ENCODE measurements at places on chromosomes 2 and 18. TPM values are rescaled to one million over a fixed set of nuclear protein-coding genes. Genes with fewer than 3 reads are reported as not detected.
A peak's percentile ranks its signal among the peaks of the same experiment; 100 is the strongest.

DNA sequence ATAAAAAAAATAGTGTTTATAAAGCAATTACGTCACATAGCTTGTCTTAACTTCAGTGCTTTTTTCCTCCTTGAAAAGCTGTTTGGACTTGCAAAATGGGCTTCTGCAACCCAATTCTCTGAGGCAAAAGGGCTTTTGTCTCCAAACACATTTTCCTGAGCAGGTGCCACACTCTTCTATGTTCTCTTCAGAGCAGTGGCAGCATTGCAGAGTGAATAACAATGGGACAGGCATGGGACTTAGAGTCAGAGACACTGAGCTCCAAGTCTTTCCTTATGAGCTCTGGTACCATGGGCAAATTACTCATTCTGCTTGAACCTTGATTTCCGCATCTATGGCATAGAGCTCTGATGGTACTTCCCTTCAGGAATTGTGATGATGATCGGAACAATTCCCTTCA lies 149.0 kb downstream of the ARL6IP6 start:
- no peak for DNase-seq

DNA sequence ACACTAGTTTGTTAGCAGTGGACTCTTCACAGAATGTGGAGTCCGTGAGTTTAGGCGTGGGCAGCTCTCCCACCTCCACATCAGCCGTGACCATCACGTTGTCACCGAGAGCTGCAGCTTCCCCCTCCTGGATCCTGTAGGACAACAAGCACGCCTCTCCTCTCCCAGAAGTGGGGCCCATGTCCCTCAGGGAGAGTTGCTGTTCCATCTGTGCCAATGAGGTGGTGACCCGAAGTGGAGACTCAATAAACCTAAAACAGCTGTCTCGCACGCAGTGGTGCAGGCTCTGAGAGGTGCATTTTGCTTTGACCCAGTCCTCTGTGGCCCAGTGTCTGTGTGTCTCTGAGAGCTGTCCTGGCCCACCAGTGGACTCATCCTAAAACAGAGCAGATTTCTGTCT lies 456.5 kb upstream of the SOX11 start:
- DNase-seq, result no peak

- no peak for DNase-seq
These were observed 26.1 kb downstream of the MPHOSPH10 start for GRCh38 chr2:71156573-71156972.

The PPP4R1 gene
- 136 TPM for total RNA-seq

- DNase-seq, result no peak
These were observed 73.4 kb upstream of the ODC1 start for GRCh38 chr2:10521356-10522169.

DNA sequence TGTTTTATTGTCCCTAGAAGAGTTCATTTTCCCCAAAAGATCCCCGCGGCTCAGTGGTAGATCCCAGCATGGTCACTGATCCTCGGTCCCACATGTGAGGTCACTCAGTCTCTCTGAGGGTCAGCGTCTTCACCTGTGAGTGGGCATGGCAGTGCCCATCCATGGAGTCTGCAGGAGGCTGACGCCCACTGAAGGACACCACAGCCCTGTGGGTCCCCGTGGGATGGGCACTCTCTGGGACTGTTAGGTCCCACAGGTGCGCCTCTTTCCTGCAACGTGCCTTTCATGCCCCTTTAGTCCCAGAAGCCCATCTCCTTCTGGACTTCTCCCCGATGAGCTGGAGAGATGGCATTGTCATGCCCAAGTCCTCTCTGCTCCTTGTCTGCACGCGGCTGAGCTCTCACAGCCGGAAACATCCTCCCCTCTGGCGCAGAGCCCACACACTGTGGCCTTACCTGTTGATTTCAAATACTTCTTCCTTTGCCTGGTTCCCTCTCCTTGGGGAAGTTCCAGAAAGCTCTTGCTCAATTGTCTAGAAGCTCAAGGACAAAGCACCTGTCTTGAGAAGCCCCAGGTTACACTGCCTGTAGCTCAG lies 75.9 kb downstream of the PTGR3 start:
- no peak for DNase-seq

The FAP gene
- 1.2 TPM for total RNA-seq

The TMEM247 gene
- 27.2 TPM for total RNA-seq

- peak; percentile 67 for DNase-seq
These were observed 1.8 kb downstream of the MPV17 start for GRCh38 chr2:27320958-27321543.

The REG3G gene
- 69.7 TPM for total RNA-seq
